NCI-H510A (cell line): ENCODE measurements at places on chromosomes 3 and 15.

DNA sequence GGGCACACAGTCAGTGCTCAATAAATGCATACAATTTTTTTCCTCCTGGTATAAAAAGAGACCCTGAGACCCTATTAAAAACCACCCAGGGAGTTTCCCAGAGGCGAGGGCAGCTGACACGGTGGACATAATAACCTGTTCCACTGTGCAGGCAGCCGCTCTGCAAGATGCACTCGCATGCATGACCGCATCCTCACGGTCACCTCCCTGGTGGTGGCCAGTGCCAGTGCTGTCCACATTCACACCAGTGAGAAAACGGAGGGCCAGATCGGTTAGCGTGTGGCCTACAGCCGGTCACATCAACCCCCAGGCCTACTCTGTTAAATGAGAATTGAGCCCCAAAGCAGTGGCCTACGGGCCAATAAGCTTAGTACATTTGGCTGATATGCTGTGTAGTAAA lies 24.8 kb downstream of the SH3BP5 start:
- DNase-seq, result no peak

- DNase-seq, result no peak
Measured at GRCh38 chr3:188326111-188326510, 172.2 kb downstream of the LPP start.

DNA sequence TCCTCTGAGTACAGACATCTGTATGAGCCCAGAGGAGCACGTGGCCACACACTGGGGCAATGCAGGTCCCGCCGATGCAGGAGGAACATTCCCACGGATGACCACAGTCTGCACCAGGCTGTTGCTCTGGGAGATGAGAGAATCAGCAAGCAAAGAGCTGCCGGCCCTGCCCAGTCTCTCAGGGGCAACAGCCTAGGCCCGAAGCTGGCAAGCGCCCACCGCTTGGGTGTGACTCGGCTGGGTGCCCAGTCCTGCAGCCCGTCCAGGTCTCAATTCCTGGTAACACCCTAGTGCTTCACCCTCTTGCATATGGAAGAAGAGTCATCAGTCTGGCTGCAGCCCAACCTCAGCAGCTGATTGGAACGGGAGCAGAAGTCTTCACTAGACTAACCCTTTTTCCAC lies 153.7 kb upstream of the HES1 start:
- DNase-seq, result no peak

- DNase-seq, result no peak
Measured at GRCh38 chr3:54873059-54874010, 54.5 kb downstream of the LRTM1 start.

- no peak for DNase-seq
Measured at GRCh38 chr3:37766797-37767776, 94.6 kb upstream of the CTDSPL start.

DNA sequence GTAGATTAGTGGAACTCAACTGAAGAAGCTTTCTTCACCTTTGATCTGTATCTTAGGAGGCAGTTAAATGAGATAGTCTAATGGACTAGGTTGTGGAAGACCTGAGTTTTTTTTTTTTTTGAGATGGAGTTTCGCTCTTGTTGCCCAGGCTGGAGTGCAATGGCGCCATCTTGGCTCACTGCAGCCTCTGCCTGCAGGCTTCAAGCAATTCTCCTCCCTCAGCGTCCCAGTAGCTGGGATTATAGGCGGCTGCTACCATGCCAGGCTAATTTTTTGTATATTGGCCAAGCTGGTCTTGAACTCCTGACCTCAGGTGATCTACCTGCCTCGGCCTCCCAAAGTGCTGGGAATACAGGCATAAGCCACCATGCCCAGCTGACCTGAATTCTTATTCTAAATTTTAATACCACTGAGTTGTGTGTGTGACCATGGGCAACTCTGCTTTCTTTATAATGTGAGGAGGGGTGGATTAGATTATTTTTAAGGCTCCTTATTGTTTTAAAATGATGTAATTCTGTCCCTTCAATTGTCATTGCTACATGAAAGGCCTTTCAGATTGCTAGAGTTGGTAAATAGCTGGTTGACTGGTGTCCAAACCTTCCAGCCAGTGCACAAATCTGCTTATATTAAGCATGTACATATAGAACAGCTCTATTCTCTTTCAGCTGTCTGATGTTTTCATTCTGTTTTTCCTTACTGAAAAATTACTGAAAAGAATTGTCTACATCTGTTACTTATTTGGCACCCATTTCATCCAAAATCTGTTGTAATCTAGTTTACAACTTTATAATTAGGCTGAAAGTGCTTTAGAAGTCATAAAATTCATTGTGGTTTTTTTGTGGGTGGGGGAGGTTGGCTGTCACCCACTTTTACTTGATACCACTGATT lies 2.3 kb downstream of the LNP1 start:
- no peak for DNase-seq

GRCh38 chr3:42545284-42545900 lies 36.4 kb downstream of the SEC22C start:
- DNase-seq, result no peak

- no peak for DNase-seq
Measured at GRCh38 chr15:64905119-64905831, 6.4 kb upstream of the ANKDD1A start.

GRCh38 chr15:67174864-67175573 lies 79.4 kb downstream of the AAGAB start:
- DNase-seq, result no peak
